ENCODE measurements at places on chromosomes 1 and 21.
A peak's percentile ranks its signal among the peaks of the same experiment; 100 is the strongest.

GRCh38 chr1:41683681-41684500, 199.4 kb upstream of the EDN2 start:
- DNase-seq = no peak

GRCh38 chr1:40621821-40622450, 43.5 kb downstream of the RIMS3 start:
- no peak for DNase-seq

GRCh38 chr1:101288491-101288944, 51.7 kb downstream of the S1PR1 start:
- DNase-seq = peak; percentile 61

DNA sequence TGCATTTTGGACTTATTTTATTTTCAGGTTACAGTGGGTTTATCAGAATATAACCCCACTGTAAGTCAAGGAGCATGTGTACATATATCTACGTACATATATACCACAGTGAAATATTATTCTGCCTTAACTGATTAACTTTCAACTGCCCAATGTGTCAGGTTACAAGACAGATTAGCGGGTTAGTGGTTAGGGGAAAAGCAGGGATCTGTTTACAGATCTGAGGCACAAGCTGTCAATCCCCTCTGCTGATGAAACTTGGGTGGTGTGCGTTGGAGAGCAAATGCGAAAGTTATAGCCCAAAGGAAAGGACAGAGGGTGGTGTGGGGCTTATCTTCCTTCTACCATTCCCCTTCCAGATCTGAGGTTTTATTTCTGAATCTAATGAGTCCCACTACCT, 238.2 kb upstream of the KCNK2 start:
- no peak for DNase-seq

DNA sequence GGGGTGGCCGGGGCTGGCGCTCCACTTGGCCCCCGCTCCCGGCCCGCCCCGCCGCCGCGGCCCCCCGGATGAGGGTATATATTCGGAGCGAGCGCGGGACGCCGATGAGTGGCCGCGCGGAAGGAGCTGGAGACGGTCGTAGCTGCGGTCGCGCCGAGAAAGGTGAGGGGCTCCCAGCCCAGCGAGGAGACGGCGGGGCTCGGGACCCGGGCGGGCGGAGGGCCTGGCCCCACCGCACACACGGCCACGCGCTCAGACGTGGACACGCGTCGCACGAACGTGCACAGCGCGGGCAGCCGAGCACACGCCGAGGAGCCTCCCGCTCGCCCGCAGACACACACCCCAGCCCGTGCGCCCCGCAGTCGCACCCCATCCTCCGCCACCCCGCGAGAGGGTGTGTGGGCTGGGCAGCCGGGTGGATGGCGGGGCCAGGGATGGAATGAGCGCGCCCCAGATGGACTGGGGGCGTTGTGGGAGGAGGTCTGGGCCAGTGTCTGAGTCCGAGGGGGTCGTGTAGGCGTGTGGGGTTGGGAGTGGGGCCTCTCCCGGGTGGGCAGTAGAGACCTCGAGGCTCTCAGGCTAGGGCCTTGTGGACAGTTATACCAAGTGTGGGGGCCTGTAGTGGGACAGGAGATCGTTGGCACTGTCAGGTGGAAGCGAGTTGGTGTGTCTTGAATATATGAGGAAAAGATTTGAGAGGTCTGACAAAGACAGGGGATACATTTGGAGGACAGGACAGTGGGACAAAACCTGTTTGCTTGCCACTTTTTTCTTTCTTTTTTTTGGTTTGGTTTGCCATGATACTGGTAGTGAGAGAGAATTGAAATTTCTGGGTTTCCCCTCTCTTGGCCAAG, at the start of gene UAP1:
Gene UAP1, plus strand, starts transcription at position 107 of the 854 bp plus-strand sequence. CDS start 4,347 bp downstream, outside the sequence.
- DNase-seq = no peak

- DNase-seq = no peak
These were observed 1.3 kb downstream of the MAP7D1 start for GRCh38 chr1:36157115-36157903.

DNA sequence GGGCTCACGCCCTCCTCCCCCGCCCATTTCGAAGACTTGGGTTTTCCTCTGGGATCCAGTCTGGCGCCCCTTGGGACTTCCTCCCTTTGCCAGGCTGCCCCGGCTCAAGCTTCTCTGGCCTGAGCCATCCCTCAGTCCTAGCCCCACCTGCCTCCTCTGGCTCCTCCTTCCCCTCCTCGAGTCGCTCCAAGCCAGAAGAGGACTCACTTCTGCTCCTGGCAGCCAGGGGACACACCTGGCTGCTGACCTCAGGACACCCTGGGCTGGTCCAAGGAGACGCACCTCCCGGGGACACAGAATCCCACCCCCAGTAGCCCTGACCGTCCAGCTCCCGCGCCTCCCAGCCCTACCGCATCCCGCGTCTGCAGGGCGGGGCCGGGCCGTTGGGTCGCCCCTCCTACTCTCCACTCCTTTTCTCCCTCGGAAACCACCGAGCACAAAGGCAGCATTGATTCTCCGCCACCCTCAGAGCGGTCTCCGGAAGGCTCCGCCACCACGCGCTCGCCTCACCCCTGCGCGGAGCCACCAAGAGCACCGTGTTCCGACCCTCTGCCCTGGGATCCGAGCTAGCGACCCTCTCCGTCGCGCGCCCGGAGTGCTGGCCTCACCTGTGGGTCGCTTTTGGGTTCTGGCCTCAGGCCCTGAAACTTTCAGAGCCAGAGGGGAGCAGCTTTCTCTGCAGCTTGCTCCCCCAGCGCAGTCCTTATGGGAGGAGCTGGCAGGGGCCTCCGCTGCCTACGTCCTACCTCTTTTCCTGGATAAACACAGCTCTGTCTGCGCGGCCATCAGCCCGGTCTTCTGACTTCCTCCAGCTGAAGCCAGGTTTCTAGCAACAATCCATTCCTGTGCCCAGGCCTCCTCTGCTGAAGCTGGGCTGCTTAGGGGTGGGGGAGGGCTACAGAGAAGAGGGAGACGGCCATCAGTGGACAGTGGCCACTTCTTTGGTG, at the start of gene C2CD4D:
Gene C2CD4D, minus strand, starts transcription at position 364 of the 947 bp plus-strand sequence. CDS start 831 bp downstream, outside the sequence.
- peak; percentile 82 for DNase-seq

- DNase-seq = no peak
These were observed 2.2 kb downstream of the UBAP2L start for GRCh38 chr1:154222918-154223317.

DNA sequence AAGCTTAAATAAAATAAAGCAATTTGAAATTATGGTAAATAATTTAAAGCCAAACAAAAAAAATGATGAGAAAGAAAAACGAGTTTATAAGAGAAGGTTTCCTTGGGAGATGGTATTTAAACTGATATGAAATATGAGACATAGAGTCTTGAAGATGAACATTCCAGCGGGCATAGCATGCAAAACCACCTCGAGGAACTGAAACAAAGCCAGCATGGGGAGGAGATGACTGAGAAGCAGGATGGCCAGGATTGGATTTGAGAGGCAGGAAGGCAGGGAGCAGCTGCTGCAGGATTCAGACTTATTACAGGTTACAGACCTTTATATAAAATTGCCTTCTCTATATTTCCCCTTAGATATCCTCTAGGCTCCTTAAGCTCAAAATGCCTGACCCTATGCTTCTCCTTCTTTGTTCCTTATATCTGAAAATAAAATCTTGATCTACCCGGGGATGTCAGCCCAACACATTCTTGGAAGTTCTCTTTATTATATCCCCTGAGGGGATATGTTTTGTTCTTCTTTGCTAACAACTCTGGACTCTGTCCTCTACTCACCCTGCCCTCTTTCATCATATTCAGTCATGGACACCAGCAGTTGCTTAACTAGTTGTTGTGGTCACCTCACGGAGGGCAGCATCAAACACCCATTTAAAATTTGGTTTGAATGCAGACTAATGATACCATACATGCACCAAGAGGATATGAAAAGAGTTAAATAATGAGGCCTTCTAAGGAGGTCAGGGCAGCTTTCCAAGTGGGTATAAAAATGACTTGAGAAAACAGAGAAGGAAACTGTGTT, 719.1 kb upstream of the B3GALT2 start:
- DNase-seq = no peak

DNA sequence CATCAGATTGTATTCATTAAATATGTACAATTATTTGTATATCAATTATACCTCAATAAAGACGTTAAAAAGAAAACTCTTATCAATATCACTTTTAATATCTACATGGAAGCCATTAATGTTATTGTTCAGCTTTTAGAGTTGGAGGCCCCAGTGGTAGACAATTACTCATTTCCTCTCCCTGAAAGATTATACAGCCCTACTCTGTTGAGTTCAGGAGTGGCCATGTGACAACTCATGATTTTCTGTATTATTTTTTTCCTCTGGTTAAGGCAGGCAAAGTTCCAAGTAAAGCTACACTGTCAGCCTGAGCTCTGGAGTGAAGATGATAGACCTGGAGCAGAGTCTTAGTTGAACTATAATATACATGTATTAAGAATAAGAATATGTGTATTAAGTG, 247.9 kb upstream of the B3GALT2 start:
- DNase-seq = no peak

DNA sequence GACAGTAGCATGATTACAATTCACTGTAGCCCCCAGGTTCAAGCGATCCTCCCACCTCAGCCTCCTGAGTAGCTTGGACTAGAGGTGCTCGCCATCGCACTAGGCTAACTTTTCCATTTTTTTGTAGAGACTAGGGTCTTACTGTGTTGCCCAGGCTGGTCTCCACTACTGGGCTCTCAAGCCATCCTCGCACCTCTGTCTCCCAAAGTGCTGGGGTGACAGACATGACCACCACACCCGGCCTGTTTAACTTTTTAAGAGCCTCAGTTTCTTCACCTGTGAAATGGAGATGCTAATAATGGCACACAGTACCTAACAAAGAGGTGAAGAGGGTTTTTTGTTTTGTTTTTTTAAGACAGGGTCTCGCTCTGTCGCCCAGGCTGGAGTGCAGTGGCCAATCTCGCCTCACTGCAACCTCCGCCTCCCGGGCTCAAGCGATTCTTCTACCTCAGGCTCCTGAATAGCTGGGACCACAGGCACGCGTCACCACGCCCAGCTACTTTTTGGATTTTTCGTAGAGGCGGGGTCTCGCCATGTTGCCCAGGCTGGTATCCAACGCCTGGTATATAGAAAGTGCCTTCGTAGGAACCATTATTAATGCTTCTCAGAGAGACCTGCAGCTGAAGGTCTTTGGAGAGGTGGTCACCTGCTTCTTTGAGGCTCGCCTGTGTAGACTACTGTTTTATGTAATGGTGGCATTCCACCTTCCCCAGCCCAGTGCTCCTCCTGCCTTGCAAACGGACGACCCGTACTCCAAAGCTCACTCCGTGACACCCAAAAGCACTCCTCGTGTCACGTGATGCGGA, 567 bp downstream of the PMVK start:
- no peak for DNase-seq

DNA sequence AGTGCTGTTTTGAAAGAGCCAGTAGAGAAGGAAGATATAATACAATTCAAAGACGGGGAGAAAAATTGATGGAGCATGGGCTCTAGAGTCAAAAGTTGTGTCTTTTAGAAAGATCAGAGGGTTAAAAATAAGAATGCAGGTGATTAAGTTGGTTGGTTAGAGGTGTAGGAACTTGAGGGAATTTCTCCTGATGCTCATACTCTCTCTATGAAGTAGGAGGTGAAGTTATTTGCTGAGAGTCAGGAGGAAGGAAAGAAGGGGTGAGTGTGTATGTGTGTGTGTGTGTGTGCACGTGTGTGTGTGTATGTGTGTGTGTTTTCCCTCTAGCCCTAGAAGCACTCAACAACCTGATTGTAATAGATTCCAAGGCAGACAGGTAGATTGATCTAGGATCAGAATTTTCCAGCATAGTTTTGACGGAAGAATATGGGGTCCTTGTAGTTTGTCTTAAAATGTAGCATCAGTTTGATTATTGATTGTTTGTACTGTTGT, 88.3 kb upstream of the MACF1 start:
- DNase-seq = no peak

GRCh38 chr21:45945066-45945867, 36.3 kb upstream of the COL6A1 start:
- no peak for DNase-seq

- no peak for DNase-seq
These were observed 1.3 kb upstream of the PARK7 start for GRCh38 chr1:7960165-7960564.

- no peak for DNase-seq
These were observed 908 bp downstream of the DDI2 start for GRCh38 chr1:15618077-15618654.

Measured in Caco-2 (cell line).